Stimulated activated CD8-positive, alpha-beta memory T cell treated with anti-CD3 and anti-CD28 coated beads, Interleukin-4, amount 100 ng/mL, for 1 hour (primary cell): ENCODE measurements at places on chromosomes 3 and 15.

GRCh38 chr3:197899833-197900478 lies 50.0 kb upstream of the RPL35A start:
- no peak for DNase-seq

DNA sequence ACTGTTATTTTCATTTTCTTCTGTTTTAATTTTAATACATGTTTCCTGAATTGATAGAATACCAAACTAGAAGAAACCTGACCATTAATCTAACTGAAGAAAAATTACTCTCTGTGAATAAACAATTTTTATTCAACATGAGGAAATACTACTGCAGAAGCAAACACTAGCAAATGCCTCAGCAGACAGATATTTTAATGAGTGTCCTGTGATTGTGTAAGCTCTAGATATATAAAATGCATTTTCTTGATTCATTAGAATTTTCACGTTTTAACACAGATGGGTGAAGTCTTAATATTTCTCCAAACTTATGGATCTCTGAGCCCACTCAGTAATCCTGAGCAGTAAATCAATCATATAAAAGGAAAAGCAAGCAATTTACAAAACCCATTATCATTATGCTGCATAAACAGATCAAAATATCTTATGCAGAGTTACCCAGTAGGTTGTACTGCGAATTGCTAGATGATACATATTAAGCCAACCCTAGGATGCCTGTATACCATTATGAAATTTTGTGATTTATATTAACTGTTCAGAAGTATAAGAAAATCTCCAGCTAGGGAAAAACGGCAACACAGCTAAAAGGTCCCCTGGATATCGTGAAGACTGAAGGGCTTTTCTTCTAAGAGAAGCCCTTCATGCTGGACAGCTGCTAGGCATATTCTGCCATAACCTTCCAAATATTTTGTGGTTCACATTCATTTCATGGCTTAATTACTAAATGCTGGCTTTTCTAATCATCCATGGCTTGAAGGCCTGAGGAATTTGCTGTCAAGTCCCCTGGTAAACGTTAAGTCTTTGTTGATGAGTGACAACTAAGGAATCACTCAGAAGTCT lies 157.7 kb upstream of the TGFBR2 start:
- no peak for DNase-seq

DNA sequence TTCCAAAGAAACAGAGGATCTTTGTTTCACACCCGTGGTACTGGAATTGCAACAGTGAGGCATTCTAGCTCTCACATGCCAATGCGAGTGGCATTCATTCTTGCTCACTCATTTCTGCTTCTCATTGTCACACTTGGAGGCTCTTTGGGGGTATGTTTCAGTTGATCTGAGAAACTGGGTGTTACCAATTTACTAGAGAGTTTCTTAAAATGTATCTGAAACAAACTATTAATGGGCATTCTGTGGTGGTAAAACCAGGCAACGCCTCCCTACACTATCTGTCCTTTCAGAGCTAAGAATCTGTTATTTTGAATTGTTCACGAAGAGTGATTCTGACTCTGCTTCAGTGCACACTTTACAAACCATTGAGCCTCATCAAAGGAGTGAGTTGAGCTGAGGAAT lies 140.6 kb upstream of the BHLHE40 start:
- no peak for DNase-seq

DNA sequence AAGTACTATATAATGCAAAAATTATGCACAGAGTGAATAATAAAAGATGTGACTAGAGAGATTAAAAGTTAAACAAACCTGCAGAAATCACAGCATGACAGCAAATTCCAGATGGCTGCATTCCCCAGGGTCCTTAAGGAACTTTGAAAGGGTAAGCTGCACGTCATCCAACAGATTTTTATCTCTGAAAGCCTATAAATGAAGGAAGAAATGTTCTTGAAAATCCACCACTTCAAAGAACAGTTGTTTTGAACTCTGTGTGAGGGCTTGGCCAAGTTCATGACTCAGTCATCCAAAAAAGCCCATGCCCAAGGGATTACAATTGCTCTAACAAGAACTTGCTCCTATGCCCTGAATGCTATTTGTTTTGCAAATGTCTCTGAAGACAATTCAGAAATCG lies 603.6 kb downstream of the PLOD2 start:
- no peak for DNase-seq

DNA sequence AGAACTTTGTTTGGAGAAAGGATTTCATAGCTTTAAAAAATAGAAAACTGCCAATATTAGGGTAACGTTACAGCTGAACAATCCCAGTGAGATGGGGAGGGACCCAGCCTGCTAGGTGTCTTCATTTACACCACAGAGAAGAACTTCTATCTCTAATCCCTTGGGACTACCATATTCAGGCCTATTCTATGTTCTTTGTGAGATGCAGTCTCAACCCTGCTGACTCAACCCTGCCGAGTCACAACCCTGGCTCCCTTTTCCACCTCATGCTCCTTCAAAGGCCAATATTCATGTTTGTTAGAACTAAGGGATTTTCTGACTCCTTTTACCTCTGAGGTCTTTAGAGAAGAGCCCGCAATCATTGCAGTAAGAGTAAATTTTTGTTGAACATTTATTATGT lies 350.5 kb downstream of the EPHB1 start:
- no peak for DNase-seq

DNA sequence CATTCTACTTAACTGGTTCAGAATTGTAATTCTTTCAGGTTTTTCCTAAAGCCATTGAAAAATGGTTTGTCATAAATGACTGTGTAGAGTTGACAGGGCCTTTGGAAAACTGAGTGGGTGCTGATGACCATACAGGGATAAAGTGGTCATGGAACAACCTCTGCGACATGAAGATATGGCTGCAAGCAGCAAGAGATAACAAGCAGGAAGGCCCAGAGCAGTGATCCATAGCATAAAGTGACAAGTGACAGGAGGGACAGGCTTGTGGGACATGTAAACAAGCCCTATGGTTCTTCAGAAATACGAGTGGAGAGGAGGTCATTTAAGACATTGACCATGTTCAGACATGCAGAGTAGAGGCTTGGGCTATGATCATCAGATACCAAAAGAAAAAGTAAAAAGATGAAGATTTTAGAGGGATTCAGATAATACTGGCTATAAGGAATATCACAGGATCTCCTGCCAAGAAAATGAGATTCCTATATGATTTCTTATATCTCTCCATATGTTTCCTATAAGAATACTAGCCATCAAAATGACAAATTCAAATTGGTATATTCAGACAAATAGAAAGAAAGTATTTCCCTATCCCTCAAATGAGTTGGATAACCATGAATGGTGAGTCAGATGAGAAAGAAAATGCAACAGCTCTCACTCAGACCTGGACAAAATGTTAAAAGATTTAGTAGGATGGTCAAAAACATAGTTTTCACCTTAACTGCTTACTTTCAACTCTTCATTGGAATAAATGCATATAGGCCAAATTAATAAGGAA lies 827.6 kb upstream of the CFAP20DC start:
- no peak for DNase-seq

GRCh38 chr15:69226023-69226355 lies 65.6 kb downstream of the GLCE start:
- DNase-seq = no peak

DNA sequence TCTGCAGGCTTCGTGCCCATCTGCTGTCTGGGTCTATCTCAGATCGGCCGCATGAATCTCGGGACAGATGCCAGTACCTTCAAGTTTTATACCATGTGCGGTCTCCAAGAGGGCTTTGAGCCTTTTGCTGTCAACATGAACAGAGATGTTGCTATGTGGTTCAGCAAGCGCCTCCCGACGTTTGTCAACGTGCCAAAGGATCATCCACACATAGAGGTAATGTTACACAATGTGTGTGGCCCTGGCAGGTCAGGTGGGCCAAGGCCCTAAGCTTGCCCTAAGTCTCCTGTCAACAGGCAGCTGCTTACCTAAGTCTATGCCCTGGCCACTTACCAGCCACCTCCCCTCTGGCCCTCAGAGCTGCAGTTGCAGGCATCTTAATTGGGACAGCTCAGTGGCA lies 324.0 kb upstream of the CHRM5 start:
- DNase-seq = no peak

DNA sequence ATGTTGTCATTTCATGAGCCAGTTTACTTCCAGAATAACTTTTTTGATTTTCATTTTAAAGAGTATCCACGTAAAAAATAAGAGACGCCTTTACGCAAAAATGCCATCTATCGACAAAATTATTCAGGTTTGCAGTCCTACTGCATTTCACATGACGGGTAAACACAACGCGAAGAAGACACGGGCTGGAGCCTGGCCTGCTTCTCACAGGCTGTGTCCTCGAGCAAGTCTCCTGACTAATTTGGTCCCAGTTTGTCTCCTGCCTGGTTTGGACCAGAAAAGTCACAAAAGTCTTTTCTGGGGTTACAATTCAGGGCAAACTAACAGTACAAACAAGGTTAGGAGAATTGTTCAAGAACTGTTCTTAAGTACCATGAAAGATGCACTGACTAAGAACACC lies 51.7 kb downstream of the CHSY1 start:
- no peak for DNase-seq

- no peak for DNase-seq
Measured at GRCh38 chr3:194572944-194573491, 60.2 kb downstream of the TMEM44 start.

GRCh38 chr3:134085034-134085775 lies 55.5 kb upstream of the SLCO2A1 start:
- no peak for DNase-seq

GRCh38 chr3:88151358-88151757 lies 1.6 kb downstream of the C3orf38 start:
- no peak for DNase-seq

DNA sequence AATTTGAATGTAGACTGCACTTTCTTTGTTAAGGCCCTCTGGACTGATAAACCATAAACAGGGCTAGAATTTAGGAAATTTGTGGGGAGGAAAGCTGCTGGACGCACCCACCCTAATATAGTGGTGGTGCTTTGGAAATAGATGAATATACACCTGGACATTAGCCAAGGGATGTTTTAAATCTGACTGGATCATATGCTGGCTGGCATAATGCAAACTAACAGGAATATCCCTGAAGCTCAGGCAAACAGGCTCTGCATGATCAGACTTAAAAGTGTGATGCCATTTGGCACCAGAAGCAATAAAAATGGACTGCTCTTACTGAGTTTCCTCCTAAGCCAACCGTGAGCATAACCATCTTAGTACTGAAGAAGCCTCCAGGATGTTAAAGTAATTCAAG lies 465.8 kb upstream of the ROBO1 start:
- DNase-seq = no peak

DNA sequence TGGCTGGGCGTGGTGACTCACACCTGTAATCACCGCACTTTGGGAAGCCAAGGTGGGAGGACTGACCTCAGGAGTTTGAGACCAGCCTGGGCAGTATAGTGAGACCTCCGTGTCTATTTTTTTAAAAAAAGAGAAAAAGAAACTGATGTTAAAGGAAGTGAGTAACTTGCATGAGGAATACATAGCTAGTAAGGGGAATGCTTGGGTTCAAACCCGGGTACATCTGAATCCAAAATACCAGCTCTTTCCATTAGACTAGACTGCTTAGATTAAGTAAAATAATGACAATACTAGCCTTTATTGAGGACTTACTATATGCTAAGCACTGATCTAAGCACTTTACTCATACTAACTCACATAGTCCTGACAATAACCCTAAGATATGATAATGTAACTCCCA lies 22.4 kb downstream of the TM4SF4 start:
- DNase-seq = no peak

DNA sequence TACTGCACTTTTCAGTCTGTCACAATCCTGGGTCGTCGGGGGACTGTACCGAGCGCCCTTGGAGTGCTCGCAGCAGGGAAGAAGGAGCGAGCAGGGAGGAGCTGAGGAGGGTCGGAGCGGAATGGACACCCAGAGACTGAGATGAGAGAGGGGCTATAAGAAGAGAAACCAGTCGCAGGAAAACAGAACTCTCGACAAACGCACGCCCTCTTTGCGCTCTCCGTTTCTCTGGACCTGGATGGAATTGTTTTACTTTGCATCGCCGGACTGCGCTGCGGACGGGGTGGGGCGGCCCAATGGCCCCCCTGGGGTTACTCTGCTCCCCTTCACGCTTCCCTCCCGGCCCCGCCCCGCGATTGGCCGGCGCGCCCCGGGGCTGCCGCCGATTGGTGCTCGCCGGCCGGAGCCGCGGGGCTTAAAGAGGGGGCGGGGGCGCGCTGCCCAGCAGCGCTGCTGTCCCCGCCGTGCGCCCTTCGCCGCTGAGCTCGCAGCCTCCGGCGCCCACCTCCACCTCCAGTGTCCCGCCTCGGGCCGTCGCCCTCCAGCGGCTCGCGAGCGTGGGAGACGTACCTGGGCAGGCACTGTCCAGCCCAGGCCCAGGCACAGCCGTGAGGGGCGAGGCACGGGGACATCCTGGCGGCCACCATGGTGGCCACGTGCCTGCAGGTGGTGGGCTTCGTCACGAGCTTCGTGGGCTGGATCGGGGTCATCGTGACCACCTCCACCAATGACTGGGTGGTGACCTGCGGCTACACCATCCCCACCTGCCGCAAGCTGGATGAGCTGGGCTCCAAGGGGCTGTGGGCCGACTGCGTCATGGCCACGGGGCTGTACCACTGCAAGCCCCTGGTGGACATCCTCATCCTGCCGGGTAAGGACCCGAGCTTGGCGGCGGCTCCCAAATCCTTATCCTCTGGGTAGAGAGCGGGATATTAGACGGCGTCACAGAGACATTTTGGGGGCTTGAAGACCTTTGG lies at the start of gene CLDN11:
TSS of gene CLDN11 (plus strand) at position 447 of the 977 bp plus-strand sequence. CDS start at position 646, 199 bp downstream.
- no peak for DNase-seq

- DNase-seq = no peak
Measured at GRCh38 chr15:66841953-66842681, 140.1 kb downstream of the SMAD6 start.
